GM12865 (cell line): ENCODE measurements at places on chromosomes 3 and 15.

- no peak for DNase-seq
Observed at GRCh38 chr15:101528917-101529299, 39.4 kb upstream of the PCSK6 start.

DNA sequence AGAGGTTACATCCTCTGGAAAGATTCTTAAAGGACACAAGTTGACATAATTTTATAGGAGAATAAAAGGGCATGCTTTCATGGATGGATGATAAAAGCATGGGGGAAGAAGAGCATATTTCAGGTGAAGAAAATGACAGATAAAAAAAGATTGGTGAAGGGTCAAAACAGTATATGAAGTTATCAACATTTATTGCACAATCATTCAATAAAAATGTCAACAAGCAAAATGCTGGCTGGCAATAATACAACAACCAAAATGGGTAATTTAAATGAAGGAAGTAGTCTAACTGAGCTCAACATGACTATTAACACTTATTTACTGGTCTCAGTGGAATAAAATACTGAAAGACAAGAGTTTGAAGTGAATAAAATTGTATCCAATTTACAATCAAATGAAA is 696.7 kb downstream of the SQOR start:
- DNase-seq = no peak

GRCh38 chr15:74955017-74955416 is 1.6 kb downstream of the RPP25 start:
- DNase-seq = no peak

GRCh38 chr3:45204136-45204535 is 22.0 kb downstream of the TMEM158 start:
- no peak for DNase-seq

- no peak for DNase-seq
Observed at GRCh38 chr15:31344266-31344665, 17.6 kb downstream of the KLF13 start.

GRCh38 chr3:33062866-33063265 is 34.1 kb downstream of the GLB1 start:
- no peak for DNase-seq

GRCh38 chr3:110174908-110175307 is 837.6 kb upstream of the DPPA4 start:
- DNase-seq = no peak

DNA sequence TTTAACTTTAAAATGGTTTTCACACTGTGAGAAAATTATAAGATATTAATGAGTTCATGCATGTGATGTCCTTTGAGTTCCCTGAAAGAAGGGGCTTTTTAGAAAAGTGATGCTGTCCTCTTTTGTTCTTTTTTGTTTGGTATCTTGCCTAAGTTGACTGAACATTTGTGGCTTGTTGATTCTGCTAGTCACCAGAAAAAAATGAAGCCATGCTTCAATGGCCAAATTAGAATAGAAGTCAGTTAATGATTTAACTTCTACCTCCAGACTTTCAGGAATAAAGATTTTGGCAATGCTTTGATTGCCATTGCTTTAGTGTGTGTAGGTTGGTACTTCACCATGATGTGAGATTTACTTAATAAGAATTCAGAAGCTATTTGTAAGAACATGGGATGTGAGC is 260.6 kb upstream of the NECTIN3 start:
- DNase-seq = no peak

- no peak for DNase-seq
Observed at GRCh38 chr15:85097250-85097649, 115.6 kb downstream of the PDE8A start.

GRCh38 chr3:122186372-122186771 is 2.9 kb downstream of the CASR start:
- no peak for DNase-seq

GRCh38 chr15:45414215-45414885 is 36.0 kb upstream of the GATM start:
- no peak for DNase-seq

- DNase-seq = no peak
Observed at GRCh38 chr3:46852839-46853355, 10.3 kb downstream of the MYL3 start.

- no peak for DNase-seq
Observed at GRCh38 chr3:126511291-126511690, 6.3 kb downstream of the UROC1 start.

DNA sequence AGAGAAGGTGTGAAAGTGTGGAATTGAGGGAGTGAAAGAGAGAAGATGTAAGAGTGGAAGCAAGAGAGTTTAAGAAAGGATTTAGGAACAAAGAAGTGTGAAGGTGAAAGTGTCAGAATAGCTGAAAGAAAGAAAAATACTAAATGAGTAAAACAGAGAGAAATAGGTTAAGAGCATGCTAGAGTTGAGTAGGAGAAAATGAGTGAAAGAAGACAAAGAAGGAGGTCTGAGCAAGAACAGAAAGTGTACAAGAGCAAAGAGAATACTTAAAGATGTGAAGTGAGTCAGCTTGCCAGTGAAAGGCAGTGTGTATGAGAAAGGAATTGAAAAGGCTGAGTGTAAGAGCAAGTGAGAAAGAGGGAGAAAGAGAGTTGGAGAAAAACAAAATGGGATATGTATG is 348.8 kb upstream of the BCHE start:
- DNase-seq = no peak

DNA sequence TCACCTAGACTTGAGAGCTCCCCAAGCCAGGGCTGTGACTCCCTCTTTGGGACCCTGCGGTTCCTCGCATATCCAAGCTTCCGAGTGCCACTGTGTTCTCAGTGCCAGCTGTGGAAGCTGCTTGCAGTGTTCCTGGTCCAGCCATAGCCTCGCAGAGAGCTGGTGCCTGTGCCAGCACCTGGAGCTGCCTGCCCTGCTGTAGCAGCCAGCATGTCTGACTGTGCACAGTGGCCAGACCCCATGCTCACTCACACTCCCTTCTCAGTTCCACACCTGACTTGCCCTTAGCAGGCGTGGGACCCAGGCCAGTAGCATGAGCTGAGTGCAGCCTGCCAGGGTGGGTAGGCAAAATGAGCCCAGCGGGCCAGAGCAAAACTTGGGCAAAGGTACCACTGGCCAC is 25.3 kb downstream of the LRRC49 start:
- DNase-seq = no peak

- DNase-seq = no peak
Observed at GRCh38 chr3:173823911-173824460, 426.4 kb downstream of the NLGN1 start.

- DNase-seq = peak; percentile 76
Observed at GRCh38 chr15:34588046-34588674, 4.7 kb upstream of the GOLGA8B start.

GRCh38 chr3:49378249-49378895 is 20.2 kb upstream of the GPX1 start:
- no peak for DNase-seq

GRCh38 chr3:128409624-128410581 is 56.8 kb downstream of the DNAJB8 start:
- no peak for DNase-seq

- DNase-seq = no peak
Observed at GRCh38 chr3:151452841-151453240, 8.0 kb downstream of the IGSF10 start.

GRCh38 chr15:75307778-75308390 is 25.2 kb downstream of the GOLGA6D start:
- peak; percentile 53 for DNase-seq

- DNase-seq = no peak
Observed at GRCh38 chr15:96331945-96332636, 1.6 kb downstream of the NR2F2 start.

- DNase-seq = no peak
Observed at GRCh38 chr3:124797426-124797945, 67.2 kb downstream of the UMPS start.

GRCh38 chr3:187130346-187131066 is 8.8 kb downstream of the RPL39L start:
- DNase-seq = peak; percentile 72

- no peak for DNase-seq
Observed at GRCh38 chr3:192392986-192393385, 334.4 kb downstream of the FGF12 start.

GRCh38 chr3:151171145-151171757 is 31.8 kb downstream of the GPR171 start:
- peak; percentile 61 for DNase-seq

GRCh38 chr3:1987980-1988379 is 110.7 kb upstream of the CNTN4 start:
- DNase-seq = peak; percentile 3

GRCh38 chr3:194462936-194463335 is 23.9 kb downstream of the ATP13A3 start:
- DNase-seq = no peak

DNA sequence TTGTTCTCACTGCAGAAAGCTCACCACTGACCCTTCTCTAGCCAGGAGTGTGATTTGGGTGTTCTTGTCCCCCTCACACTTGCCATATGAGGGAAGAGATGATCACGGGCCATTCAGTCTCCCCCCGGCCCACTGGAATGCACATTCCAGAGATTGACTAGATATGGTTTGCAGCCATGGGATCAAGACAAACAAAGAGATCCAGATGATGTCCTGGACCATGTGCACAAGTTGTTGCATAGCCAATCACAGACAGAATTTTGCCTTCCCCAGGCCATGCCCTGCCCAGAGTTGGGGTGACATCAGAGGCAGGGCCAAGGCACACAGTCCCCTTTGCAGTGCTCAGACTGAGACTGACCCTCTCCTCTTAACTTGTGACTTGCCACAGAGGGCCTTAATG is 14.8 kb downstream of the MUC13 start:
- no peak for DNase-seq

GRCh38 chr3:39329493-39329892 is at the start of gene CCR8:
TSS of gene CCR8 (plus strand) at chr3:39329709. CDS start at chr3:39332332, 2,623 bp downstream.
- peak; percentile 39 for DNase-seq

GRCh38 chr15:24954783-24955530 is at the start of the genes SNRPN and SNURF:
TSS of gene SNRPN (plus strand) at chr15:24954987. CDS start at chr15:24974454, 19,467 bp downstream.
TSS of gene SNURF (plus strand) at chr15:24954987. CDS start at chr15:24955049, 62 bp downstream.
- peak; percentile 77 for DNase-seq

DNA sequence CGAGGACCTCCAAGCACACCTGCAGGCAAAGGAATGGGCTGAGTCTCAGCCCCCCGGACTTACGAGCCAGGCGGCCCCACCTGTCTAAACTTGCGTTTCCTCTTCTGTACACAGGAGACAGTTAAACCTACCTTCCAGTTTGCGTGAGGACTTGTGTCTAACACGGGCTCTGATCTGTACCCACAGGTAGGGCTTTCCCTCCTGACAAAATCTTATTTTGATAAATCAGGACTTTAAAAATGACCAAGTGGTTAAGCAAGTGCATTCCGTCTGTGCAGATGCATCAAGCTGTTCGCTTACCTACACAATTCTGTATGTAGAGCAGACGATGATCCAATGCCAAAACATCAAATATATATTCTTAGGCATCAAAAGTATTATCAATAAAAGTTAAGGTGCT is 238.0 kb downstream of the XXYLT1 start:
- no peak for DNase-seq

- DNase-seq = peak; percentile 80
Observed at GRCh38 chr3:48232734-48233133, 8.2 kb upstream of the ZNF589 start.

- no peak for DNase-seq
Observed at GRCh38 chr3:122247087-122247824, 63.8 kb downstream of the CASR start.

DNA sequence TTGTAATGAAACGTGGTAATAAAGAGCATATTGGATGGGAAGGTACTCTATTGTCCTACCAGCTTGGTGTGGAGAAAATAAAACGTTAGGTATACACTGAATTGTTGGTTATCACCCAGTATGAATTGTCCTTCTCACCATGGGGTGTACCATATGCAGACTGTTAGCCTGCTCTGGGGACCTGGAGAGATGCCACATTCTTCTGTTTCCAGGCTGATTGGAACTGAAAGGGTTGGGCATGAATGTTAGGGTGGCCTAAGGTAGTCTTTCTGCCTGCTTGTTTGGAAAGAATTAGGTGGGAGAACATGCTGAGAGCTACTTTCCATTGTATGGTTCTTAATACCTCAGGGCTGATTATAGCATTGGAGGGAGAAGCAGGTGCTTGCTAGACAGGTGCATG is 340.6 kb downstream of the PTPRG start:
- no peak for DNase-seq

- DNase-seq = no peak
Observed at GRCh38 chr3:195911946-195912270, 3.6 kb upstream of the TNK2 start.

DNA sequence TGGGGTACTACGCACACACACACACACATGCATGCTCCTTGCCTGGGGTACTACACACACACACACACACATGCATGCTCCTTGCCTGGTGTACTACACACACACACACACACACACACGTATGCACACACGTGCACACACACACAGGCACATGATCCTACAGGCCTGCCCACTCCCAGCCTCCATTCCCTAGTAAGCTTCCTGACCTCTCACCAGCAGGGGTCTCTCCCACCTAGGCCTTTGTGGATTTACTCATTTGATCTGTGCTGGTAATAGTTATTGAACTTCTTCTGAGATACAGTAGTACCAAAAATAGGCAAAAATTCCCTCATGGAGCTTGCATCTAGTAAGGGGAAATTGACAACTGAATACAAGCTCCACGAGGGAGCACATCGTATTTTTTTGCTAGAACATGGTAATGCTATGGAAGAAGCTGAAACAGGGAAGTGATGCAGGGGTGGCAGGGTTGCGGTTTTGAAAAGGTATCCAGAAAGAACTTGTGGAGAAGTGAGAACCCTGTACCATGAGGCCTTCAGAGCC is 19.1 kb downstream of the TTC21A start:
- DNase-seq = peak; percentile 56

DNA sequence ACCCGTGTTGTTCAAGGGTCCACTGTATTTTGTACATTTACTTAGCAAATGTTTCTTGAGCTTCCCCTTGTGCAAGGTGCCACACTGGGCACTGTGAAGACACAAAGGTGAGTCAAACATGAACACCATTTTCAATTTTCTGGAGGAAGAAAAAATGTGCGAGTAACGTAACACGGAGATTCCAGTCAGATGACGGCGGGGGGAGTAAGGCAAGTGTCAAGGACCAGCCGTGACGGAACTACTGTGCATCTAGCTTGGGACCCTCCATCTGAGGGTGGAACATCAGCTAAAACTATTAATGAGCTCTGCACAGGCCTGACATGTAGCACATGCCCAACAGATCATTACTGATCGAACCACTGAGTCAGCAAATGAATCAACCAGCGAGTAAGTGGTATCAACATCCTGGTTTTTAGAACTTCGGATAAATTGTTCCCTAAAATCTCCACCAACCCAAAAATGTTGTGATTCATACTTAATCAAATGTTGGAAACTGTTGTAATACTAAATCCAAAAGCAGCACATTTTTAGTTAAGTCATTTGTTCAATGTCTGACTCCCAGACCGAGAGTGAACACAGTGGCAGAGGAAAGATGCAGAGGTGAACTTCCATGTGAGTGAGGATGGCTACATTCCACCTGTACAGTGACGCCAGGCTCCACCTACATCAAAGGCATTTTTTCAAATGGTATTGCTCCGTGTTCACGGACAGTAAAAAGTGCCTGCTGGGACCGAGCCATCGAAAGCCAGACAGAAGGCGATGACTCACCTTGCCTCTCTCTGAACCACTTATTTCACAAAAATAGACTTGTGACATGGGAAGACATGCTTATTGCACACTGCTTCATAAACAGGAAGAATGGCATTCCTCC is 172.2 kb downstream of the ATP10A start:
- DNase-seq = no peak

DNA sequence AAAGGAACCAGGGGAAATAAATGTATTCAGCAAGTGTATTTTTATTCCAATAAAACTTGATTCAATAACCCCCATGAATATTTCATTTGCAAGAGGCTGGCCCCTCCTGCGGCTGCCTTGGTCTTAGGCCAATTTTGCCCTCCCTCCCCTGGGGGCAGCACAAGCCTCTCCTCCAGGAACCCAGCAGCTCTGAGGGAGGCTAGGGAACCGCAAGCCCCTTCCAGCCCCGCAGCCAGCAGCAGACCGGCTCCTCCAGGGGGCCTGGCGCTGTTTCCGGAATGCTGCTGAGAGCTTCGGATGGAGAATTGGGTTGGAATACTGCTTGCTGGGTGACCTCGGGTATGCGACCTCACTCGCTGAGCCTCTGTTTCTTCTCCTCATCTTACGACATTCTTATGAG is 150.1 kb downstream of the RAB11A start:
- no peak for DNase-seq
